SK-N-SH (cell line): ENCODE measurements at places on chromosomes 2 and 18.

DNA sequence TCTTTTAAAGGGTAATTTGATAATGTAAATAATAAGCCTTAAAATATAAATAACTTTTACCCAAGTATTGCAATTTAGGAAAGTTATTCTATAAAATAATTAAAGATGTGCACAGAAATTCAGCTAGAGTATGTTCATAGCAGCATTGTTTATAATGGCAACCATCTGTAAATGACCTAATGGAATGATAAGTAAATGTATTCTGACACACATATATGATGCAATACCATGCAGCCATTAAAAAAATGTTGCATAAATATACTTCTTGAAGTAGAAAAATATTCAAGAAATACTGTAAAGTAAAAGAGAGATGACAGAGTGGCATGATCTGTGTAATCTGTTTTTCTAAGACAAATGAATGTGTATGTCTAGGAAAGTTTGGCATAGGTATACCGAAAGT, 545.7 kb downstream of the ZEB2 start:
- no peak for DNase-seq

DNA sequence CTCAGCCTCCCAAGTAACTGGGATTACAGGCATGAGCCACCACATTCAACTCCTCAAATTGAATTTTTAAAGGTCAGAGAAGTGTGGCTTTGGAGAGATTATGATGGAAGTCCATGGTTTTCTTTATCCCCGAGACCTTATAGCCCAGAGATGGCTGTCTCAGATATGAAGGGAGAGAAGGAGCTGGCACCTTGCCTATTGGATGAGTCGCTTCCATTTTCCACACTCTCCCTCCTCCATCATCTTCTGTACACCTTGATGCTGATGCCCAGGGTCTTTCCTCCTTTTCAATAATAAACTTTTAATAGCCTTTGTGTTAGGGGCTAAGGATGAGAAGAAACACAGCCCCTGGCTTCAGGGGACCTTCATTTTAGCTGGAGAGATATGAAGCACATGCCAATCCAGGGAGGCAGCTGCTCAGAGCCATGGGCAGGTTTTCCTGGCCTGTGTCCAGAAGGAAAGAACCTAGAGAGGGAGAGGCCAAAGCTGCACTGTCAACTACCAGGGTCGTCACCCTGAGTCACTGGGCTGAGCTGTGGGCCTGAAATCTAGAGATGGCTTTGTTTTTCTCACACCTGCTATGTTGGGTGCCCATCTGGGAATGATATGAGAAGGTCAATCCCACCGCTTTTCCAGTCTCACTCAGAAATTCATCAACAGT, 146.0 kb upstream of the SERTAD2 start:
- no peak for DNase-seq

DNA sequence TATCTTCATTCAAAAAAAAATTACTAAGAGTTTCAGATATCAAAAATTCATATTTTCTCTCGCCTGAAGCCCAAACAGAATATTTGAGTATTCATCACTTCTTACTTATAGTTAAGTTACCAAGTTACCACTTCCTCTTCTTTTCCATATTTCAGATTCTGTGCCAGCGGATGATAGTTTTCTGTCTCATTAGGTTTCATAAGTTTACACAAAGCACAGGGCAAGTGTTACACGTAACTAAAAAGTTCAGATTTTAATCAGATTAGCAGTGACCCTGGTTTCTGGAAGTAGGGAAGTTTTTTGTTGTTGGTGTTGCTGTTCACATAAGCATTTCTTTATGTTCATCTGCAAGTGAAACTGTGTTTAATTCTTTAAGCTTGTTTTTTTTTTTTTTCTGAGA, 10.2 kb downstream of the AFTPH start:
- DNase-seq = no peak

DNA sequence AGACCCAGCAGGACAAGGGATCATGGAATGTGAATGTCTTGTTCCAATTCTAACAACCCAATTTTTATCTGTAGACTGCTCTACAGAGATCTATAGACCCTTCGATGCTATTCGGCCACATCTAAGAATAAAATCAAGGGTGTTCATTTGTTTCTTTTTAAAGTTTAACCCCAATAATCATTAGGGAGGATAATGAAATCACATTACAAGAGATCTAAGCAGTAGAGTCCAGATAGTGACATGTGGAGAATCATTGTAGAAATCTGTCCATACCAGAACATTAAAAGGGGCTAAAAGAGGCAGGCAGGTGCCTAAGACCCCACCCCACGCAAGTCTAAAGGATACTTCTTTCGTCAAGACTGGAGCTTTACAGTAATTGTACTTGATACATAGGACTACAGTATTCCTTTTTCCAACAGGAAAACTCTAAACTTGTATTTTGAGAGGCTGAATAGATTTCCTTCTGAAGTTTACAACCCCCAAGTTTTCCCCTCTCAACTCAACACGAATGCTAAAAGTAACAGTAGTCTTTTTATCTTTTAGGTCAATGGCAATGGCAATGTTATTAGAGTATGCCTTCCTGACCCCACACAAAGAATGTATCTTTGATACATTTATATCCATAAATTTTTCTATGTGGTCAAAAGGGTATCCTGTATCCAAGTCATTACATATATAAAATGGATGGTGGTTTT, 183.7 kb downstream of the TCF4 start:
- no peak for DNase-seq

GRCh38 chr18:41226186-41226585, 728.8 kb upstream of the PIK3C3 start:
- DNase-seq = no peak

DNA sequence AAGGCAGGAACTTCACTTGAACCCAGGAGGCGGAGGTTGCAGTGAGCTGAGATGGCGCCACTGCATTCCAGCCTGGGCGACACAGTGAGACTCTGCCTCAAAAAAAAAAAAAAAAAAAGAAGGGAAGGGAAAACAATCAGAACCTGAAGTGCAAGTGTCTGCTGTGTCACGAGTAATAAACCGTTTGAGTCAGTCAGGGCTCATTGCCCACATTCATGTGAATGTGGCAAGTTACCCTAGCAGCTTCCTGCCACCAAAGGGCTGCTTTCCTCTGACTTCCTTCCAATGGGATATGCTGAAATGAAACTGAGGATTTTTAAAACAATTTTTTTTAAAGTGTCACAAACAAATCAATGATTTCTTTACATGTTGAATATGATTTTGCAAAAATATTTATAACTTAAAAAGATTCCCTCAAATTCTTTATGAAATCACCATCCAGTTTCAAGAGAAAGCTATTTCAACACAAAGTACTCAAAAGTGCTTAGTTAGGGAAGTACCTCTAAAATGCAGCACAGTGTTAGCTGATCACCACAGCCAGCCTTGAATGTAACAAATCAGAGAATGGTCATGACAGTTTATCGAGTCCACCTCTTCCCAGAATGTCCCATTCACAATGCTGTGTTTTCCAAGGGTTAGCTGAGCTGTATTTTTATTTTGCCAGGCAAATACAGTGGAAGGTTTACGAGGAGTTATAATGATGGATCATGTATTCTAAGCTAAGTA, 36.4 kb downstream of the WDSUB1 start:
- no peak for DNase-seq

- no peak for DNase-seq
Measured at GRCh38 chr18:25136416-25137196, 215.4 kb downstream of the ZNF521 start.

DNA sequence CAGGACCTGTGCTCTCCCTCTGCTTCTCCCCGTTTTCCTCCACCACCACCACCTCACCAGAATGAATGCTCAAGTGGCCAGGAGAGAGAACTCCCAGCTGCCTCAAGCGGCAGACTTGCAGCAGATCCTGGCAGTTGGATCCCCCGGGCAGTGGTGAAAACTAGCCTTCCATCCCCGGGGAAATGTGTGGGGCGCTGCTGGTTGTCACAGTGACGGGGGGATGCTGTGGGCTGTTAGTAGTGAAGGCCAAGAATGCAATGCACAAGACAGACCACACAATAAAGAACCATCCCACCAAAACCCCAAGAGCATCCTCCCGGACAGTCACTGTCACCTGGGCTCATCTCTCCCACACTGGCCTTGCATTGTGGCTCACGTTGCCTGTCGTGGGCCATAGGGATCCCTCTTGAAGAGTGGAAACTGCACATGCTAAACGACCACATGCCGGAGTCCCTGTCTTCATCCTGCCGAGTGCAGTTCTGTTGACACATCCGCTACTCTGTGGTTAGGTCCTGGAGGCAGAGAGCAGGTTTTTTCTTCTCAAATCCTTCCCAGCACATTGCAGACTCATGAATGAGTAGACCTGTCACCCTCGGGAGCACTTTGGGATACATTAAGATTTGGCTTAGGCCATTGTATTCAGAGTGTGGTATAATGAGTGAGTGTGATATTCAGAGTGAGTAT, 13.5 kb downstream of the SPATA3 start:
- no peak for DNase-seq

DNA sequence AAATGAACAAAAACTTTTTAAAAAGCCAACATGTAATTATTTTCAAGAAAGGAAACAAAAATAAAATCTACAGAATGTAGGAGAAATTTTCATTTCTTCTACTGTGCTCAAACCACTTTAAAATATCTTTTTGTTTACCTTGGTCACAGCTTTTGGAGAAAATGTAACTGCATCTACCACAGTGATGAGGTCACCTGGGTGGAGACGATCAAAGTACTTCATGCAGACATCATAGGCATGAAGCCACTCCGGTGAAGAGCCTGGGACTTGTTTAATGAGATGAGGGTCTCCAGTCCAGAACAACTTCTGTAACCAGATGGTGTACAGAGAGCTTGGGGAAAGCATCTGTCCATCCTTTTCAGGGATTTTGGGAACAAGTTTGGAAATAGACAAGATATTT, 285.8 kb downstream of the NBAS start:
- no peak for DNase-seq

GRCh38 chr2:100422320-100423055, 5.0 kb upstream of the CHST10 start:
- peak; percentile 75 for DNase-seq

GRCh38 chr2:157808421-157808820, 67.7 kb downstream of the ACVR1 start:
- DNase-seq = no peak

GRCh38 chr18:26322890-26323653, 96.8 kb downstream of the TAF4B start:
- no peak for DNase-seq

- no peak for DNase-seq
Measured at GRCh38 chr2:234414596-234414995, 82.3 kb downstream of the ARL4C start.

- DNase-seq = no peak
Measured at GRCh38 chr2:156909983-156910382, 347.5 kb upstream of the GALNT5 start.

- no peak for DNase-seq
Measured at GRCh38 chr18:22613788-22614187, 196.1 kb upstream of the CTAGE1 start.

- no peak for DNase-seq
Measured at GRCh38 chr2:219205165-219205538, 1.4 kb upstream of the ZFAND2B start.

GRCh38 chr18:31929273-31929672, 13.7 kb downstream of the TRAPPC8 start:
- no peak for DNase-seq

DNA sequence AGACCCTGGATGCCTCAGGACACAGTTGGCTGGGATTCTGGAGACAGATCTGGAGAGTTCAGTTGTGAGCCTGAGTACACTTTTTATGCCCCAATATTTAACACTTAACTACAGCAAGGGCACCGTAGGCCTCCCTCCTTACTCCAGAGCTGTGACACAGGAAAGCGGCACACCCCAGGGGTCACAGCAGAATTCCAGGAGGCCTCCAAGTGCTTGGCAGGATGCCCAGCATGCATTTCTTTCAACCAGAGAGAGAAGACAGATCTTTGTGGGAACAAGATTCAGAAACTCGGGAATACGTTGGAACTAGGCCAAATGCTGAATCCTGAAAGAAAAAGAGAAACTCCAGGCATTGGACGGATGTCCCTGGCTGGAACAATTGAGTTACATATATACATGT, 199.2 kb upstream of the NT5C1B start:
- no peak for DNase-seq

- no peak for DNase-seq
Measured at GRCh38 chr2:43010438-43011157, 215.8 kb downstream of the ZFP36L2 start.

- no peak for DNase-seq
Measured at GRCh38 chr18:57243624-57244179, 96.8 kb downstream of the BOD1L2 start.

DNA sequence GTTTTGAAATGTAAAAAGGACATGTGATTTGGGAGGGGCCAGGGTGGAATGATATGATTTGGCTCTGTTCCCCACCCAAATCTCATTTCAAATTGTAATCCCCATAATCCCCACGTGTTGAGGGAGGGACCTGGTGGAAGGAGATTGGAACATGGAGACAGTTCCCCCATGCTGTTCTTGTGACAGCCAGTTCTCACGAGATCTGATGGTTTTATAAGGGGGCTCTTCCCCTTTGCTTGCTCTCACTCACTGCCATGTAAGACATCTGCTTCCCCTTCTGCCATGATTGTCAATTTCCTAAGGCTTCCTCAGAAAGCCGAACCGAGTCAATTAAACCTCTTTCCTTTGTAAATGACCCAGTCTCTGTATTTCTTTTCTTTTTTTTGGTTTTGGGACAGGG, 39.2 kb downstream of the FECH start:
- DNase-seq = no peak

- no peak for DNase-seq
Measured at GRCh38 chr2:173962583-173963110, 2.5 kb downstream of the SP3 start.

- DNase-seq = no peak
Measured at GRCh38 chr2:210539035-210539434, 17.4 kb upstream of the CPS1 start.

DNA sequence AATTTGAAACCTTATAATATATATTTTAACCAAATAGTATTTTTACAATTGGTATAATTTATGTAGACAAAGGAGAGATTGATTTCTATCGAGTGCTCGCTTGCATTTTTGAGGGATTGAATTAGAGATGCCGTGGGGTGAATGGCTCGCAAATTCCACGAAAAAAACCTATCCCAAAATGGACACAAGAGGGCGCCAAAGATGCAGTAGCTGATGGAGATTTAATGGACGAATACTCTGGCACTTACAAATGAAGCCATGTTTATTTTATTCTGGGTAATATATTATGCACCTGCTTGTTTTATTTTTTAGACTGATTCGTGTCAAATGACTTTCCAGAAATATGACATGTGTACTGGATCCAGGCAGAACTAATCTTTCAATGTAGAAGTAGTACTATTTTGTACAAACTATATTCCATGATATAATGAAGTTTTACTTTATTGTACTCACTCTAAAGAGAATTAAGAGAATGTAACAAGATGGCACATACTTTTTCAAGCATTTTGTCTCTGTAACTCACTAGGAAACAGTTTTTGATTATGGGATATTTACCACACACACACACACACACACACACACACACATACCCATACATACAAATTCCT, 505.4 kb downstream of the PLCL1 start:
- DNase-seq = peak; percentile 48

GRCh38 chr2:177612659-177613058, 220.1 kb downstream of the AGPS start:
- no peak for DNase-seq

DNA sequence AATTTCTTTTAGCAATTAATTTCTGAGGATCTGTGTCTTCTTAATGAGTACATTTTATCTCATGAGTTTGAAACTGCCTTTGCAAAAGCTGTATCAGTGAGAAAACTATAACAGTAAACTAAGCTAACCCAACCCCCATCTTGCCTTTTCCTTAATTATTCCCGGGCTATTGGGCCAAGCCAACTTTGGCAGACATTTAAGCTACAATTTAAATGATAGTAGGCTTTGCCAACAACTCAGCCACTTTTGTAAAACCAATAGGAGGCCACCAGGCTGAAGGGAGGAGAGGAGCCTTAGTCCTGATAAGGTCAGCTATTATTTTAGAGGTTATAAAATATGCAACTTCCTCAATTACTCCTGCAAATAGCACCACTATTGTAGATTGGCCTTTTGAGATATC, 218.0 kb upstream of the KCNJ3 start:
- DNase-seq = no peak
